ENCODE measurements at places on chromosomes 16 and 17.

- DNase-seq = no peak
Observed at GRCh38 chr17:80866050-80866793, 125.4 kb upstream of the CHMP6 start.

DNA sequence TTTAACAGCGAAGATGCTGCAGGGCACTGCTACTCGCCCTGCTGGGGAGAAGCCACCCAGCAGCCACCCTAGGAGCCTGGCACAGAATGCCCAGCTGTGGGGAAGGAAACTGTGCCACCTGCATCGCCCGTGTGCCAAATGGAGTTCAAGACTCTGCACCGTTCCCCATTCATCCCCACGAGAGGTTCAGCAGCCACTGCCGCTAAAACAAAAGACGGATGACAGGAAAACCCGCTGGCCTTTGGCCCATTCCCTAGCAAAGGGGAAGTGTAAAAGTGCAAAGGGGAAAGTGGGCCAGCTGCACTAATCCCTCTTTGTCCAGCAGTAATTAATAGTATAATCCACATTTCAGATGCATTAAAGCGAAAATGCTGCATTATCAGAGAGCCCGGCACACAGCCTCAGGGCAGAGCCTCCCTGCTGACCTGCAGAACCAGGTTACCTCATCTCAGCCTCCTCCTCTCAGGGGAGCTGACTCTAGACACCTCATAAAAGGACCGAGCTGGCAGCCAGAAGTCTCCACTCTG lies 37.7 kb downstream of the ZFHX3 start:
- no peak for DNase-seq

DNA sequence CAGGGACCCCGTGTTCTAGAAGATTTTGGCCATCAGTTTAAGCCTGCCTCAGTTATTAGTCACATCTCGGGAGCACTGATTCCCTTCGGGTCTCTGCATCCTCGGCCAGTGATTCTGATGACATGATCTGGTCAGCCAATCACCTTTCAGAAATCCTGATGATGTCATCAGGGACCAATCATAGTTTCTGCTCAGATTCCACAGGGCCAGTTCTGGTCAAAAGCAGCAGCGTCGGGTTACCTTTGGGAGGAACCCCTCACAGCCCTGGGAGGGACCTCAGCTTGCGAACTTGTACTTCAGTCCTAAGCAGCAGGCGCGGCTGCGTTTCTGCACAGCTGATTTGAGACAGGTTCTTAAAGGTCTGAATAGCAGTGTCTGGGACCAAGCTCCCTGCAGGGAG lies 13.9 kb downstream of the KDM8 start:
- DNase-seq = no peak

GRCh38 chr16:1557074-1557473 lies 23.6 kb downstream of the TMEM204 start:
- no peak for DNase-seq

GRCh38 chr16:1877089-1877488 lies 5.1 kb upstream of the MEIOB start:
- DNase-seq = no peak

DNA sequence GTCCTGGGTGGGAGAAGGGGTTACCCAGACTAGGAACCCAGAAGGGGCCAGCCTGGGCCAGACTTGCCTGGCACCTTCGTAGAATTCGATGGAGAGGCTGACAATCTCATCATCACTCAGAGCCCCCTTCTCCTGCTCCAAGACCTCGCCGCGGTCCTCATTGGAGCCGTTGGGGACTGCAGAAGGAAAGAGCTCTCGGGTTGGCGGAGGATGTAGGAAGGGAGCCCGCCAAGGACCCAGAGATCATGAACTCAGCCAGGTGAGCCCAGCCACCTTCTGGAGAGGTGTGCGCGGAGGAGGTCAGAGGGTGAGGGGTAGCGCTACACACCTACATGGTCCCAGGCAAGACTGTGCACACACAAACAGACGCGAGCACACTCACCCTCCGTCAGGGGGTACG lies 8.5 kb downstream of the CISD3 start:
- no peak for DNase-seq

DNA sequence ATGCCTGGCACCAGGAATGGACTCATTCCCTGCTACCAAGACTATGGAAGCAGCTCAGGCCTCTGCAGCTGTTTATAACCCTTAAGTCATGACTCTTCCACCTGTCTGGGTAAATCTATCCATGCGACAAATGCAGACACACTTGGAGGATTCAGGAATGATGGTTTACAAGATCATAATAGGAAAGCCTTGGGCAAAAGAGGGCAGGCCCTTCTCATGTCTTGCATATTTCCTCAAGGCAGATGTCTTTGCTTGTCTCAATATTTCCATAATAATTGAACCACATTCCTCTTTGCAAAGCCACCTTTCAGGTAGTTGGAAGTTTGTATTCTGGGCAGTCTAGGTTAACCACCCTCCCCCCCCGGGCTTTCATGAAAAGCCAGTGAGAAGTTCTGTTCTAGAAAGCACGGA lies 884 bp upstream of the JPT1 start:
- DNase-seq = no peak

- no peak for DNase-seq
Observed at GRCh38 chr17:17398188-17398942, 78.4 kb upstream of the MED9 start.

DNA sequence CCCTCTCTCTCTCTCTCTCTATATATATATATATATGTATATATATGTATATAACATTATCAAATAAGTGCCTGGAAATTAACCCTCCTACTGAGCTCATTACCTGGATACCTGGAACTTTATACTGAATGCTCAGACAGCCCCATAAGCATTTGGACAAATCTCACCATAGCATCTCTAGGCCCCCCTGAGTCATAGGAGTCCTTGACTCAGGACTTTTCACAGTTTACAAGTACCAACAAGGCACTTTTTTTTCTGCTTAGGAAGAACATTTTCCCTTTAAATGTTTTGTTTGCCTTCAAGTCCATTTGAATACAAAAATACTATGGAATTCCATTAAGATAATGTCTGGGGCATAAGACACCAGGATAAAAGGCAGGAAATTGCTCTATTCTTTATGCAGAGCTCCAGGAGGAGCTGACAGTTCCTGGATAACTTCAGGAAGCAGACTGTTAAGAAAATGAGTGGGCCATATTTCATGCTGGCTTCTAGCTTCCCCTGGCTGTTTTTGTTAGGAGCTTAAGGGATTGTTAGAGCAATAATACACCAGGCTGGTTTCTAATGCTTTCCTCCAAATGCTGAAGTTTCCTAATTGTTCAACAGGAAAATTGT lies 171.7 kb upstream of the ASIC2 start:
- DNase-seq = no peak

GRCh38 chr16:88531346-88531745 lies 38.9 kb upstream of the ZC3H18 start:
- no peak for DNase-seq

- DNase-seq = no peak
Observed at GRCh38 chr16:4945560-4946502, 8.9 kb upstream of the PPL start.

- no peak for DNase-seq
Observed at GRCh38 chr16:81592353-81592866, 147.8 kb downstream of the CMIP start.

- DNase-seq = no peak
Observed at GRCh38 chr17:81593105-81593871, 41.1 kb upstream of the FAAP100 start.

GRCh38 chr17:68861602-68862001 lies 93.6 kb downstream of the ABCA8 start:
- no peak for DNase-seq

GRCh38 chr17:78142119-78142861 lies 3.9 kb upstream of the C17orf99 start:
- no peak for DNase-seq

DNA sequence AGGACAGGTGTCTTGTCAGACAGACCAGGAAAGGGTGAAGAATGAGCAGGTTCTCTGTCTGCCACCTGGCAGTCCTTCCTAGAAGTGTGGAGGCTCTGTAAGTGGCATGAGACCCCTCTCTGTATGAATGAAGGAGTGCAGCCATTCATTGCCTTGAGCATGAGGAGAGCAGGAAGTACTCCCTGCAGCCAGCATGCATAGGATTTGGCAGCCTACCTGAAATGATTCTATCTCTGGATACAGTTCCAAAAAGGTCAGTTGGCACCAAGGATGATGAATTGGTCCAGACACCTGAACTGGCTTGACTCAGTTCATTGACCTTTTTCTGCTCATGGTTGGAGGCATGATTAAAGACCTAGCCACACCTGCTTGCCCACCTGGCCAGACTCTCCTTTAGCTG lies 163.0 kb downstream of the PRKCB start:
- DNase-seq = no peak

- DNase-seq = no peak
Observed at GRCh38 chr17:10171122-10171571, 27.3 kb downstream of the GAS7 start.

- DNase-seq = no peak
Observed at GRCh38 chr16:13229039-13229438, 327.6 kb downstream of the SHISA9 start.

- DNase-seq = no peak
Observed at GRCh38 chr17:78924481-78925151, 571 bp downstream of the TIMP2 start.

DNA sequence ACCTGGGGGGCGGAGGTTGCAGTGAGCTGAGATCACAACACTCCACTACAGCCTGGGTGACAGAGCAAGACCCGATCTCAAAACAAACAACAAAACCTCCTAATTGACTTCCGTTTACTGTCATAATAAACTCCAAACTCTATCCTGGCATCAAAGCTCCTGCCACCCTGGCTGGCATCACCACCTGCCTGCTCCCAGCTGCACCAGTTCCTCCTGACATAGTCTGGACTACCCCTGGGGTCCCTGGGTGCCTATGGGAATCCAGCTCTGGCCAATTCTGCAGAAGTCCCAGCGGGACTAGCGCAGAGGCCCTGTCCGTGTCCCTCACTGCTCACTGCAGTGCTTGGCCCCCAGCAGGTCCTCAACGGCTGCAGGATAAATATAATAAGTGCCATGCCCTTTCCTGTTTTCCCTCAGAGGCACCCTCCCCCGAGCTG lies 723 bp downstream of the NTHL1 start:
- no peak for DNase-seq

- no peak for DNase-seq
Observed at GRCh38 chr16:68219725-68220351, 16.1 kb downstream of the ESRP2 start.

GRCh38 chr16:66406534-66407221 lies 20.4 kb upstream of the BEAN1 start:
- DNase-seq = peak; percentile 95

DNA sequence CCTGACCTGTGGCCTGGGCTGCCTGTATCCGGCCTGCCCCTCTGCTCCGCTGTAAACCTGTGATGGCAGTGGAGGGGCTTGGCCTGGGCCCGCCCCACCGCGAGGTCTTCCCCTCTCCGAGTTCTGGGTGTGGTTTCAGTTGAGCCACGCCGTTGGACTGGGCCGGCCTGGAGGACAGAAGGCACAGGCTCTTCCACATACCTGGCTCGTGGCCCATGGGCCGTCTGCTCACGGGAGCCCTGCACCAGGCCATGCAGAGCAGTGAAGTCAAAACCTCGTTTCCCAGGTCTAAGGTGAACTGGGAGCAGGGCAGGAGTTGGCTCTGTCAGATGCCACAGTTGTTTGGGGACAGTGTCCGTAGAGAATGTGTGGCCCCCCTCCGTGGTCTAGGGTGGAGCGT lies 5.6 kb upstream of the RNPS1 start:
- DNase-seq = no peak

- no peak for DNase-seq
Observed at GRCh38 chr17:80564545-80564944, 19.9 kb downstream of the RPTOR start.

DNA sequence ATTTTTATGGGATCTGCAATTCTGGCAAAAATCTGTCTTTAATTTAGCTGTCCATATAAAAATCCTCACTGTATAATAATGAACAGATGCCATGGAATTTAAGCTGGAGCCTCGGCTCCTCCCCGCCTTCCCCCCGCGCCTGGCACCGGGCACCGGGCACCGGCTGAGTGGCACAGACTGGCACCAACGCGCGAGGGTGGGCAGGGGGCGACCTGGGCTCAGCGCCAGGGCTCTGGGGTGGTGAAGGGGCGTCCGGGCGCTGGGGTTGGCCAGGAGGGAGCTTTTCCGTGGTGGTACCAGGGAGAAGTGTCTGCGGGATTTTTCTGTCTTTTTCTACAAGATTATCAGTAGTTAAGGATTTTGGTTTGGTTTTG lies 9.1 kb downstream of the NEUROD2 start:
- DNase-seq = no peak

- no peak for DNase-seq
Observed at GRCh38 chr16:72989579-72990551, 58.1 kb downstream of the ZFHX3 start.

DNA sequence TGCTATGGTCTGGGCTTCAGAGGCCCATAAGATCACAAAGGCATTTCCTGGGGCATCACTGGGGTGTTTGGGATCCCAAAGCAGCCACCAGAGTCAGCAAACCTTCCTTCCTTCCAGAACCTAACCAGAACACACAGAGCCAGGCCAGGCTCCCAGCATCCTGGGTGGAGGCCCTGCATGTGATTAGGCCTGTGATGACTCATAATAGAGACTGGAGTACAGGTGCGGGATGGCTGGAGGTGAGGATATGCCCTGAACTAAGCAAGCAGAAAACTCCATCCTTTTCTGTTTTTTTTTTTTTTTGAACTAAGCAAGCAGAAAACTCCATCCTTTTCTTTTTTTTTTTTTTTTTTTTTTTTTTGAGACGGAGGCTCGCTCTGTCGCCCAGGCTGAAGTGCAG lies 17.7 kb upstream of the GFOD2 start:
- DNase-seq = no peak

DNA sequence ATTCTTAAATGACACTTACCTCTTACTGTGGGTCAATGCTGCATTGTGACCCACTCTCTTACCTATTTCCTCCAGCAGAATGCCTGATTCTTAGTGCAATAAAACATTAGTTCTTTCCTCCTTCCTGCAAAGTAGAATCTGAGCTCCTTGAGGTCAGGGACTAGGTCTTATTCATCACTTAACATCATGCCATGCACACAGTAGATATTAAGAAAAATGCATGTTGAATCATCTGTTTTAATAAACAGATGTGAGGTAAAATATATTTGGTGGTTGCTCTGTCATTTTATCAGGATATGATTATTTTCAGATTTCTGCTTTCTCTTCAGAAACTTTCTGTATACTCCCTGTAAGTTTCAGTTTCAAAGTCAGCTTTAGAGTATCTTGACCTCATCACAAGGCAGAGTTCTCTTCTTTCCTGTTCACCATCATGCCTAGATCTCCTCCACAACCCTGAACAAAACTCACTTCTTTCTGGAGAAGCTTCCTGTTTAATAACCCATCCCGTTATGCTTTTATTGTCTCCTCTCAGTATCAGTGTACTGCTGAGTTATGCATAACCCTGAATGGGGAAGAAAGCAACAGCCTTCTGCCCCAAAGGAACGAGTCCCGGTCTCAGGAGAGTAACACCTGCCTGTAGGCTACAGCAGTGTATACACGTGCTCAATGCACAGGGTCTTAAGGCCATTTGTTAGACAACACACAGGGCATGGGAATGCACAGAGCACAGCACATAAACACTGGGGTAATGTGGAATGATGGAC lies 30.3 kb upstream of the SUPT4H1 start:
- no peak for DNase-seq
